ENCODE measurements at places on chromosomes 5 and 9.

- DNase-seq: no peak
Measured at GRCh38 chr5:128551476-128551875, 13.4 kb upstream of the FBN2 start.

- DNase-seq: no peak
Measured at GRCh38 chr5:125696762-125697161, 726.4 kb upstream of the GRAMD2B start.

DNA sequence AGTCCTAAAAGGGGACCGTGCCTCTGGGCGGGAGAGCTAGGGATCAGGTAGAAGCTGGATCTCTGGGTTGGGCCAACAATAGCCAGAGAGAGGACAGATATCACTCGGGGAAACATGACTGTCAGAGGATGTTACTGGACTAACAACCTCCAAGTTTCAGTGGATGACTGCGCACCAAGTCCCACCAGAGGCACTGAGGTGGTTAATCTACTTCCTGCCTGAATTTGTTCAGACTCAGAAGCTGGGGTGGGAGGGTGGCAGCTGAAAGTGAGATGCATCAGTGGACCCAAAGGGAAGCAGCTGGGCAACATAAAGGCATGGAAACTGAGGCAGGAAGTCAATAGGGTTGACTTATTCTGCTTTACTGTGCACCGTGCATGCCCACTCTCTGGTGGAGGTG is 130.1 kb upstream of the SLC44A1 start:
- DNase-seq: no peak

DNA sequence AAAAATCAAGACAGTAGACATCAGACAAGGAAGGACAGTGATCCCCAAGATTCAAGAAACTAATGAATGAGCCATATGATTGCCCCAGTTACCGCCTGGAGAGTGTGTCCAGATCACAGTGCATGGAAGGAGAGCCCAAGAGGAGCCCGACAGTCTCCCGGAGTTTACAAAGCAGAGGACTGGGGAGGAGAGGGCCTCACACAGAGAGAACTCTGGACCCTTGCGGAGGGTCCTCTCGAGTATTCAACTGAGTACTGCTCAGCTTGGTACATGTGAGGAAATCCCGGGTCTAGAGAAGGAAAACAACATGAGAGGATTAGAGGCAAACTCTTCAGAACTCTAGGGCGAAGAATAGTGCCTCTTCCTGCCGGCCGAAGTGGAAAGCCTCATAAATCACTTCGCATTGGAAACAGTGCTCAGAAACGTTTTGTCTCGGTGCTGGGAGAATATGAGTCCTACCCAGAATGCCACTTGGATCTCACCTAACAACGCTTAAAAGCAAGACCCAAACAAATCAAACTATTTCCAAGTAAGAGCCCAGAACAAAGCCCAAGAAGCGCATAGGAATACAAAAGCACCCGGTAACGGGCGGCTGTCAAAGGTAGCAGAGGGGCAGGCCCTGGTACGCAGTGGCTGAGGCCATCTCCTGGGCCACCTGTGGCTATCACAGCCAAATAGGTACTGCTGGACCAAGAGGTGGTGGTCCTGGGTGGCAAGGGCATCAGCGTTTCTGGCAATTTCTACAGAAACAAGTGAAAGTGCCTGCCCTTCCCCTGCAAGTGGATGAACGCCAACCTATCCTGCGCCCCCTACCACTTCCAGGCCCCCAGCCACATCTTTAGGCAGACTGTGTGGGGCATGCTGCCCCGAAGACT is 36.0 kb downstream of the FAM78A start:
- no peak for DNase-seq
